Activated CD8-positive, alpha-beta T cell treated with anti-CD3 and anti-CD28 coated beads, Interleukin-2, amount 10 ng/mL, durations not matched to agents 7 days and 5 days (primary cell): ENCODE measurements at places on chromosomes 1 and 21.
A peak's percentile ranks its signal among the peaks of the same experiment; 100 is the strongest.

DNA sequence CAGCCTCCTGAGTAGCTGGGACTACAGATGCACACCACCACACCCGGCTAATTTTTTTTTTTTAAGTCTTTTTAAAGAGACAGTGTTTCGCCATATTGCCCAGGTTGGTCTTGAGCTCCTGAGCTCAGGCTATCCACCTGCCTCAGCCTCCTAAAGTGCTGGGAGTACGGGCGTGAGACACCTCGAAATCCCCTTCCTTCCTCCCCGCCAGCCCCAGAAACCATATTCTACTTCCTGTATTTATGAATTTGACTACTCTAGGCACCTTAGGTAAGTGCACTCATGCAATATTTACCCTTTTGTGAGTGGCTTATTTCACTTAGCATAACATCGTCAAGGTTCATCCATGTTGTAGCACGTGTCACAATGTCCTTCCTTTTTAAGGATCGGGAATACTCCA, 6.9 kb upstream of the LRP8 start:
- DNase-seq: no peak

- peak; percentile 25 for DNase-seq
Observed at GRCh38 chr1:111989531-111990025, at the start of gene KCND3. TSS of gene KCND3 (minus strand) at chr1:111989668.

GRCh38 chr1:15243275-15244043, 3.6 kb upstream of the FHAD1 start:
- DNase-seq: no peak

- no peak for DNase-seq
Observed at GRCh38 chr1:242524571-242525359, at the start of gene PLD5. TSS of gene PLD5 (minus strand) at chr1:242524697.

- no peak for DNase-seq
Observed at GRCh38 chr1:26372039-26372438, 511 bp downstream of the ZNF683 start.

DNA sequence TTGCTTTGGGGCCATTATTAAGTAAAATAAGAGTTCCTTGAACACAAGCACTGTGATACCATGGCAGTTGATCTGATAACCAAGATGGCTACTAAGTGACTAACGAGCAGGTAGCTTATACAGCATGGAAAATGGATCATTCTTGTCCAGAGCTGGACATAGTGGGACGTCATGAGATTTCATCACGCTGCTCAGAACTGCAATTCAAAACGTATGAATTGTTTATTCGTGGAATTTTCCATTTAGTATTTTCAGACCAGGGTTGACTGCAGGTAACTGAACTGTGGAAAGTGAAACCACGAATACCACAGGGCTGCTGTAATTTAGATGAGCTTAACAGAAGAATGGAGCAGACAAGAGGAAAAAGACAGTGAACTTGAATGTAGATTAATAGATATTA, 38.9 kb downstream of the CCDC18 start:
- DNase-seq: peak; percentile 60

GRCh38 chr1:180167721-180168467, 13.2 kb downstream of the QSOX1 start:
- DNase-seq: no peak

- peak; percentile 91 for DNase-seq
Observed at GRCh38 chr1:26417111-26417759, 6.6 kb downstream of the LIN28A start.

DNA sequence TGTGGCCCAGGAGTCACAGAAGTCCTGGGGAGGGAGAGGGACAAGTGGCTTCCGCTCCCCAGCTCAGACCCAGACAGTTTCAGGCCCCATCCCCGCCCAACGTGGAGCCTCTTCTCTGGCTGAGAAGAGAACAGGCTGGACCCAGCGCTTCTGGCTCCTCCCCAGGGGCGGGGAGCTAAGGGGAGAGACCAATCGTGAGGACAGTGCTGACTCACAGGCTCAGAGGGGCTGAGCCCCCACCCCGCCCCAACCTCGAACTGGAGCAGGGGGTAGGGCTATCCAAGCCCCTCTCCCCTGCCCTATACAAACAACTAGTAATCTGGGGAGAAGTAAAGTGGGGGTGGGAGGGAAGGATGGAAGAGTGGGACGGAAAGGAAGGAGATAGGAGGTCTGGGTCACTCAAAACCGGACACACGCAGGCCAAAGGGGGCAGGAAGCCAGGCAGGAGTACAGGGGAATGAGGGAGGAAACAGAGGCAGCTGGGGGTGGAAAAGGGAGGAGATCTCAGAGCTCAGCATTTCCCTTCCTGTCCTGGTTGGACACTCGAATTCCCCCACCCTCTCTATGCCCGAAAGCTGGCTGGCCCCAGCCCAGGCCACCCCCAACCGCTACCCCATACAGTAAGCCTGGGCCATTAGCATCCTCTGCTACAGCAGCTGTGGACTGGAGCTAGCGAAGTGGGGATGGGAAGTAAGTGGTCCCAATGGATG, at the start of gene SHC1:
SHC1 (minus strand) TSS at position 117 of the 710 bp plus-strand sequence. CDS start 221 bp downstream, outside the sequence.
- peak; percentile 40 for DNase-seq

DNA sequence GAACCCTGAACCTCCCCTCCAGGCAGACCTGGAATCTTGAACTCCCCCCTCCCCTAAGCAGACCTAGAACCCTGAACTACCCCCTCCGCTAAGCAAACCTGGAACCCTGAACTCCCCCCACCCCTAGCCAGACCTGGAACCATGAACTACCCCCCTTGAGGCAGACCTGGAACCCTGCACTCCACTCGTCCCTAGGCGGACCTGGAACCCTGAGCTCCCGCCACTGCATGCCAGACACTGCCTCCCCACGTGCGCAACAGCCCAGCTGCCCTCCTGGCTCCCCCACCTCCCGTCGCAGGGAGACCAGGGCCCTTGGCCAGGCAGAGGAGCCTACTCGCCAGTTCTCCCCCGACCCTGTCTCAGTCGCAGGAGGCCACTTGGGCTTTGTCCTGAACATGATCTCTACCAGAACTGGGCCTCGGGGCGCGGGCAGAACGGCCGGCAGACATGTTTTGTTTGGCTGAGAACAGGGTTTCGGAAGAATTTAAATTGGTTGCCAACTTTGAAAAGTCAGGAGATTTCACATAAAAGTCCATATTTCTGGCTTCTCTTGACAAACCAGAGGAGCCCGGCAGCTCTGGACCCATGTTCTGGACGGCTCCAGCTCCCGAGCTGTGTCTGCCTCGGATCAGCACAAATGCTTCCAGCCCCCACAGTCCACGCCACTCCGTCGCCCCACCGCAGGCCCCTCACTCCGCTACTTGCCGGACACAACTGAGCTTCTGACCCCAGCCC, 9.2 kb upstream of the PLEKHG5 start:
- DNase-seq: no peak

DNA sequence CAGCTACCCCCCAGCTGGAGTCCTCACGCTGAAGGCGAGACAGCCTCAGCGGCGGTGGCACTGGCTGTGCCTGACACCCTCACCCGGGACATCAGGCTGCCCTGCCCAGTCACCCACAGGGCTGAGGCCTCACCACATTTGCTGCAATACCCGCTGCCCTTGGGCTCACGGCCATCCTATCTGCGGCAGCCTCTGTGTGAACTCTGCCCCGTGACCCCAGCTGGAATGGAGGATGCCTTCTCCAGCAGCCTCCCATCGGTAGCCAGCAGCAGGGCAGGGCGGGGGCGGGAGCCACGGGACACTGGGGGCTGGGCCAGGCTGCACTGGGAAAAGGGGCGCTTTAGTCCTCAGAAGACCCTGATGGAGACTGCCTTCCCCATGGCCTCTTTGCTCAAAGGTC, 112.4 kb upstream of the ZBTB40 start:
- no peak for DNase-seq
